ENCODE measurements at places on chromosomes 4 and X. TPM values are rescaled to one million over a fixed set of nuclear protein-coding genes. Genes with fewer than 3 reads are reported as not detected.
A peak's percentile ranks its signal among the peaks of the same experiment; 100 is the strongest.

- peak; percentile 38 for DNase-seq
Observed at GRCh38 chr4:32455231-32455630, 1735.1 kb downstream of the PCDH7 start.

- DNase-seq: no peak
Observed at GRCh38 chrX:12891171-12891570, 15.2 kb upstream of the TLR8 start.

DNA sequence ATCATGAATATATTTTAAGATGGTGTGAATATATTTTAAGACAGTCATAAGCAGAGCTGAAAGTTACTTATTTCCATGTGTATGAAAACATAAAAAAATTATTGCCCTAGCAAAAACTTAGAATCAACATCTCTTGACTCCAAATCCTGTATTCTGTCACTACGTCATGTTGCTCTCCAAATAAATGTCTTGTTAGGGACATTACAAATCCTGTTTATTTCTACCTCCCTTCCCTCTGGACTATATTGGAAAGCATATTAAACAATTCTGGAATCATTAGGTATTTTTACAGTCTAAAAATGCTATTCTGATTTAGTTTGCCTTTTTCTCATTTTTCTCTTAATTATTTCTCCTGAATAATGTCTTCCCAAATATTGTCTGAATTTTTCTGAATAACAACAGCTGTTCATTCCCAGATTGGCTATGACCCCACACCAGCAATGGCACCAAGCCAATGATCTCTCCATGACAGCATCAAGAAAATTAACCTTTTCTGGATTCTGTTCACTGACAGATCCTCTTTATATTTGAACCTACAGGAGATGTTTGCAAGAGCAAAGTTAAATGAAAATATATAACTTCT, 523.1 kb downstream of the IQCM start:
- no peak for DNase-seq

- no peak for DNase-seq
Observed at GRCh38 chrX:23841847-23842522, 59.0 kb downstream of the SAT1 start.

DNA sequence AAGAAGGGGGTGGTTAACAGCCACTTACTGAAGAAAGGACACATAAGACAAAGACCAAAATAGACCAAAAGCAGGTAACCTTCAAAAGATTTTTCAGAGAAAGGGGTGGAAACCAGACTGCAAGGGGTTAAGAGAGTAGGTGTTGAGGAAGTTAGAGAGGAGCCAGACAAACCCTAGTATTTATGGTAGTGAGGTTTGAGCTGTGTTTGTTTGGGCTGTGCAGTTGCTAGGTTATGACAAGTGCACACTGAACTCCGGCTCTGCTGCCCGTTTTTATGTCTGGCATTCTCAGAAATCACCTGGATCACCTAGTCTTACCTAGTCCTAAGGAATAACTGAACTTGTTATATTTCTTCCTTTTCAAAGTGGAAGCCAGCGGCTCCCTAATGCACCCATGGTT, 22.9 kb upstream of the G3BP2 start:
- no peak for DNase-seq

GRCh38 chr4:55996646-55997045, 47.9 kb downstream of the CEP135 start:
- DNase-seq: no peak

DNA sequence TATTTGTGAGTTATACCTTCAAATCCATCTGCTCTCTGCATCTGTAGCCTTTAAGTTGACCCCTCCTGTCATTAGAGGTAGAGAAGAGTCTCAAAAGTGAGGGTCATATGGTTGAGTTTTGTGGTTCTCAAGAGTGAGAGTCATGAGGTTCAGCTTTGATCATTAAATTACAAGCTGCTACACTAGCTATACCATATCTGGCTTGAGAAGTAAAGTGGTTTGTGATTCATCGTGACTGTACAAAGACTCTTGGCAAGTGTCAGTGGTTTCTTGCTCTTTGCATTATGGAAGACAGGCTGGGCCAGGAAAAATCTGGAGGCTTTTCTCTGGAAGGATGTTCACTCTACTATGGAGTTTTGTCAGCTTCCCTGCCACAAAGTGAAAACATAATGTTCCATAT, 170.6 kb downstream of the ZC4H2 start:
- DNase-seq: no peak

GRCh38 chrX:111322231-111322855, 52.1 kb upstream of the CAPN6 start:
- no peak for DNase-seq

DNA sequence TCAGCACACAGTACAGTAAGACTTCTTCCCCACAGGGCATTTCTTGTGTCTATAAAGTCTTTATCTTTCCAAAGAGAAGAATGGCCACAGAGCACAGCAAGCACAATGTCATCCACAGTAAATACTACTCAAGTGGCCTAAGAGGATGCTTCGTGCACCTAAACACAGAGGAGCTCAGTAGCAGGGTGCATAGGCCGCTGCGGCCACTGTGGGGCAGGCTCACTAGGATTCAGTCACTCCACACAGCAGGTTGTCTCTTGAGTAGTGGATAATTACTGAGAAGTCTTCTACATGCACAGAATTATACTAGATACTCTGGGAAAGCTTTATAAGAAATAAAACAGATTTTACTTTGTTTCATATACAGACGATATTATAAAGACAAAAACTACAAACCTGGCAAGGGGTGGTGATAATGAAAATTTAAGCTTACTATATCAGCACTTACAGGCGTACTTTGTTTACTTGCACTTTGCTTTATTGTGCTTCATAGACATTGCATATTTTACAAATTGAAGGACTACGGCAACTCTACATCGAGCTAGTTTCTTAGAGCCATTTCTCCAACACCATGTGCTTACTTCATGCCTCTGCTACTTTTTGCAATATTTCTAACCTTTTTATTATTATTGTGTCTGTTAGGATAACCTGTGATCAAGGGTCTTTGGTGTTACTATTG, 78.5 kb downstream of the PRDM5 start:
- peak; percentile 5 for DNase-seq

DNA sequence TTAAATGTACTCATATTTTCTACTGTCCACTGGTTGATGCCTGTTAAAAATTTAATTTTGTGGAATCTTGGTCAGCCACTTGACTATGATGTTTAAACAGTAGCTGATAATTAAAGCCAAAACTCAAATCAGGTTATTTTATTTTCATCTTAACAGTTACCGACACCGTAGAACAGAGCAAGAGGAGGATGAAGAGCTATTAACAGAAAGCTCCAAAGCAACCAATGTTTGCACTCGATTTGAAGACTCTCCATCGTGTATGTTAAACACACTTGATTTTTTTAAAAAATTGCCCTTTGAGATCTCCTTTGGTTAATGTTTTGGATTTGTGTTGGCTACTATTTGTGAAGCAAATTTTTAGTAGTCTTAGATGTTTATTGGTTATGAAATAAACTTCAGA, 10.7 kb downstream of the SMARCA5 start:
- DNase-seq: no peak

- no peak for DNase-seq
Observed at GRCh38 chr4:55398966-55399365, 3.2 kb downstream of the TMEM165 start.

DNA sequence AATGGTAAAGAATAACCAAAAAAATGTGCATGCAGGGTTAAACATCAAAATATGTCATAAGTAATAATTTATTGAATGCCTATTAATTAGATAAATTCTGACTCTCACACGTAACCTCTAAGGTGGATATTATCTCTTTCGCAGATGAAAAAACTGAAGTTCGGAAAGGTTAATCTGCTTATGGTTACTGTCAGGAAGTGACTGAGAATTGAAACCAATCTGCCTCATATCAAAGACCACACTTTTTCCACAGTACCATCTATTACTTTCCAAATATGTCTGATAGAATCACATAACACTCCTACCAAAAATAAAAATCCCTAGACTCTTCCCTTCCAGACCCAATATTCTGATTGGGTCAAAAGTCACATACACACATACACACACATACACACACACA, 6.2 kb downstream of the CHIC2 start:
- no peak for DNase-seq

GRCh38 chr4:26015133-26015651, 101.2 kb downstream of the SMIM20 start:
- DNase-seq: no peak

GRCh38 chr4:28167411-28167810, 1306.8 kb downstream of the STIM2 start:
- DNase-seq: no peak

- peak; percentile 32 for DNase-seq
Observed at GRCh38 chrX:44431194-44431593, 87.7 kb upstream of the EFHC2 start.

- DNase-seq: no peak
Observed at GRCh38 chrX:1493877-1494510, 41.3 kb upstream of the ASMTL start.

- DNase-seq: no peak
Observed at GRCh38 chrX:63661676-63662075, 123.3 kb downstream of the ARHGEF9 start.

DNA sequence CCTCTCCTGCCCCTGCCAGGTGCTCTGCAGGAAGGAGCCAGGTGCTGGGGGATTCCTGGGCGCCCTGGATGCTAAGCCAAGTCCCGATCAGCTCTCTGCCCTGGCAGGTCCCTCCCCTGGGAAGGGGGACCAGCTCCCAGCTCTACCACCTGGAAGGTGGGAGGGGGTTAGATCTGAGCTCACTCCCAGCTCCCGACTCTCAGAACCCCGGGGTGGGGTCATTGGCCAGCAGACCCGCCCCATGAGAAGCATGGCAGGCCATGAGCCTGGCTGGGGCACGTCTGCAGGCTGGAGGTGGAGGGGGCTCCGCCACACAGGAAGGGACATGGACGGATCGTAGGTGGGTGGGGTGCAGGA, 83.4 kb upstream of the NKX1-1 start:
- DNase-seq: no peak

GRCh38 chr4:151238477-151238876, 38.5 kb upstream of the PRSS48 start:
- DNase-seq: no peak

DNA sequence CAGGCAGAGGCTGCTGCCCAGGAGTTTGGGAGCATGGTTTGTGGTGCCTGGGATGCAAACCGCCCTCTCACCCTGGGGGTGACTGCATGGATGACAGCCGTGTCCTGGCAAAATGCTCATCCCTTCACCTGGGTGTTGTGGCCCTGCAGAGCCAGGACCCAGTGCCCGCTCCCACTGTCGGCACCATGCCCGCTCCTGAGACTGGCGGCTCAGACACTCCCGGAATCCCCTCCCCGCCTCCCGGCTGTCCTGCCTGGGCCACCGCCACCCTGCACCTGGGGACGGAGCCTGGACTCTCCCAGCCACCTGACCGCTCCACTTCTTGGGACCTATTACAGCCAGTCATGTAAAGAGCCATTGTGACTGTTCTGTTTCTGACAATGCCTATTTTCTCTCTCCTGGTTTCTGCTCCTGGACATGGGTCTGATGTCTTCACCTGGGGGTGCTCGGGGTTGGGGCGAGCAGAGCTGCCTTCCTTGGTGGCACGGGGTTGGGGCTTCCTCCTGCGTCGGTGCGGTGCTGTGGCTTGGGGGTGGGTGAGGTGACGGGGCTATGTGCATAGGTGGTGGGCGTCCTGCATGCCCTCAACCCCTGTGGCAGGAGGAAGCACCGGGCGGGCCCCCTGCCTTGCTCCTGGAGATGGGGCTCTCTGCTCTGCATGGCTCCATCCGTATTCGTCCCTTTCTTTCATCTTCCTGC, 30.9 kb downstream of the LRPAP1 start:
- no peak for DNase-seq

DNA sequence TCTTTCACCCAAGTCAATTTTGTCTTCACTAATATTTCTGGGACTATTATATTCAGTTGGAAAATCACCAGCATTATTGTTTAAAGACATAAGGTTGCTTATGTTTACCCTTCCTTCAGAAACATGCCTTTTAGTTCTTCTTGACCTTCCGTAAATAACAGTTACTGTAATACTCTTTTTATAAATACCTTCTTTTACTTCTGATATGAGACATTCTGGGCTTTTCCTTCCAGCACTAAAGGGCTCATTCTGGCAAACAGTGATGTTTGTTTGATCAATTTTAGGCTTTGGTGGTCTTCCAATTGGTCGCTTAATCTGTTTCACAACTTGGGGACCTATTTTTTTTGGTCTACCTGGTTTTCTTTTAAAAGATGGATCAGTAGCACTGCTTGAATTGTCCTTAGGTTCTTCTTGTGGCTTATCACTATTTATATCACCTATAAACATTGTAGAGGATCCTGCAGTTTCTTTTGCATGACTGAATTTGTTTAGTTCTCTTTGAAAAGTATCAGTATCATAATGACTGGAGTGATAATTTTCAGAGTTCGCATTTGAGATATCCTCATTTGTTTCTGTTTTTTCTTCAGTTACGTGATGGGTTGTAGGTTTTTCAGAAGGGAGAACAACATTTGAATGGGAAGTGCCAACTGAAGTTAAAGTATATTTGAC, 64.8 kb downstream of the NCAPG start:
- DNase-seq: no peak

- DNase-seq: peak; percentile 38
Observed at GRCh38 chrX:108439426-108439942, at the start of gene COL4A5. Gene COL4A5 (plus strand): TSS chrX:108439838. CDS start chrX:108440126, 288 bp downstream.

DNA sequence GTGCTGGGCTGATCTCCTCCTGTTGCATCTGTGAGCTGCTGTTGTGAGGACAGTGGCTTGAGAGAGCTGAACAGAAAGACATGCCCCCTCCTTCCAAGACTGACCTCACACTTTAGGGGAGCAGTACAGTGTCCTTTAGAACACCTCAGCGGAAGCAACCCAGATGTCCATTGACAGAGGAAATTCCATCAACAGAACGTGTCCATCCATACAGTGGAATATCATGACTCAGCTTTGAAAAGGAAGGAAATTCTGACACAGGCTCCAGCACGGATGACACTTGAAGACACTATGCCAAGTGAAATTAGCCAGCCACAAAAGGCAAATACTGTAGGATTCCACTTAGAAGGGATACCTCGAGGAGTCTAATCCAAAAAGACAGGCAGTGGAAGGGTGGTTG, 103.5 kb downstream of the GPR143 start:
- peak; percentile 85 for DNase-seq

GRCh38 chr4:147844781-147845180, 112.9 kb downstream of the ARHGAP10 start:
- no peak for DNase-seq

DNA sequence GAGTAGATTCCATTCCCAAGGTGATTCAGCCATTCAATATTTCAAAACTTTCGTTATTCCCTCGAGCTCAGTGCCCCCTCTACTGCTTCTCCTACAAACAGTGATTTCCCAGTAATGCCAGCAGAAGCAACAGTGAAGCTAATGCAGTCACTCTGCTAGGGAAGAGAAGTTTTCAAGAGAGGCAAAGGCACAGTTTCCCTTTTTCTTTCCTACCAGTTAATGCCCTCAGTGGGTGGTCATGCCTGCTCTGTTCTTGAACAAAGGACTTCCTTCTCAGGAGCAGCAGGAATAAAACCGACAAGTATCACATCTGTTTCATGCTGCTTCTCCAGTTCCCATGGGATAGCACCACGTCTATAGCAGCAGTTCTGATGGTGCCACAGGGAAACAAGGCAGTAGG, 317.2 kb downstream of the TENM3 start:
- DNase-seq: peak; percentile 58

GRCh38 chr4:157043131-157043530, 32.8 kb upstream of the GLRB start:
- DNase-seq: peak; percentile 55

- no peak for DNase-seq
Observed at GRCh38 chr4:181908168-181908567, 335.0 kb upstream of the TENM3 start.

Gene ACE2
- total RNA-seq: not detected

Gene ZNF711
- not detected for total RNA-seq

Gene CSN1S1
- total RNA-seq: not detected

Gene MAGIX
- 1.8 TPM for total RNA-seq

Gene IL21
- total RNA-seq: not detected

Gene ZNF157
- total RNA-seq: not detected

Gene CT45A10
- total RNA-seq: not detected

Gene KLHL4
- 3.3 TPM for total RNA-seq

Gene BEX2
- 2.6 TPM for total RNA-seq

Gene CYSLTR1
- total RNA-seq: not detected

Gene FHDC1
- total RNA-seq: 0.62 TPM
